ENCODE measurements at places on chromosomes 11 and 22.

GRCh38 chr22:31104869-31105268 is 2.5 kb downstream of the SELENOM start:
- no peak for DNase-seq

- no peak for DNase-seq
Measured at GRCh38 chr11:64218628-64219353, 7.2 kb downstream of the TRPT1 start.

DNA sequence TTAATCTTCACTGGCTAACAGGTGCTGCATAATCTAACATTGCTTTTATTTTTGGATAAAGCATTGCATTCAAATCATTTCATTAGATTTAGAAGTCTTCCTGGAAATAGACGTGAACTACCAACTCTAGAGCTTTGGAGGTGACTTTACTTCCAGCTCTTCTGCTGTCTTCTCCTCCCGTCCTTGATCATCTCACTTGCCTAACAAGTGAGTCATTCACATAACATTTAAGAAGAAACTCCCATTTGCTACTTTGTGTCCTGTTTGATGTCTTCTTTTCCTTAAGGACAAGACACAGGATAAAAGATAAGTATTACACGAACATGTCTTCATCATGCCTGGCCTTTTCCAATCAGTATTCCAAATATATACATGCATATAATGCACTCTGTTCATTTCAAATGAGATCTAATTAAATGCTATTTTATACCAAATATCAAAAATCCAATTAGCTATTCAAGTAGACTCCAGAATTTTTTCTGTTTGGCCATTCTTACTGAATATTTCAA is 88.3 kb downstream of the BDNF start:
- DNase-seq = no peak

DNA sequence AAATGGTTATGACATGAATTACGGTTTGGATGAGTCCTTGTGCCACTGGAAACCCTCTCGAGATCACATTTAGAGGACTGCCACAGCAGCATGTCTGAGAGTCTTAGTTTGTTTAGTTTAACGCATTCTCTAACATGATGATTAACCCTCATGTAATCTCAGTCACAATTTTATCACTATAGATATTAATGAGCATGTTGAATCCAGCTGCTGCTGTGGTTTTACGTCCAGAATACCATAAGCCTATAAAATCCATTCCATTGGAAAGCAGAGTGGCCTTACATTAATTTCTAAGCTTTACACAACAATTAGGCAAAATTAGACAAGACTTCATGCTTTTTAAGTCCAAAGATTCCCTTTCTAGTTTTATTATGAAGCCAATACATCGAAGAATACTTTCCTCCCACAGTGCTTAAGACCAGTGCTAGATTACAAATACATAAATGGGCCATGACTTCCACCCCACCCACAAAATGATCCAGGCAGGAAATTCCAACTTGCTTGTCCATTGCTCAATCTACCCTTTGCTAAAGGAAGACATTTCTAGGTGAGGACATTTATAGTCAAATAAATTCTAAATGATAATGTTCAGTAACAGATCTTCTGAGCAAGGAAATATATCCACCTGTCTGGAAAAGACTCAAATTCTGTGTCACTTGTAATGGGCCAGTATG is 3.5 kb upstream of the ELMOD1 start:
- DNase-seq = no peak

DNA sequence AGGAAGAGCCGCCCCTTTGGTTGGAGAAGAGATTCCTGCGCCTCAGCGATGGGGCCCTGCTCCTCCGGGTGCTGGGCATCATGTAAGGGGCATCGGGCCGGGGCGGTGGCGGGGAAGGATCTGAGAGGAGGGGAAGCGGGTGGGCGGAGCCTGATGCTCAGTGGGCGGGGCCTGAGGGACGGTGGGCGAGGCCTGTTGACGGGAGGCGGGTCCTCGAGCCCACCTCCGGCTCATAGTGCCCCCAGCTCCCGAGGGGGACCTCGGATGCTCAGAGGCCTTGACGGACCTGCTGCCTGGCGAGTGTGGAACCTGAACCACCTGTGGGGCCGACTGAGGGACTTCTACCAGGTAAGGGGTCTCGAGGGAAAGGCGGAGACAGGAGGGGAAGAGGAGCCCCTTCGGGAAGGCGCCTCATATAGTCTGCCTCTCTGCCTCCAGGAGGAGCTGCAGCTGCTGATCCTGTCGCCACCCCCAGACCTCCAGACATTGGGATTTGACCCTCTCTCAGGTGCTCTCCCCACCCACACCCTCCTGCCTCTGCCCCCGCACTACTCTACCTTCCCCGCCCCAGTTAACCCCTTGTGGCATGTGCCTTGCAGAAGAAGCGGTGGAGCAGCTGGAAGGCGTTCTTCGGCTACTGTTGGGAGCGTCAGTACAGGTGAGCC is 799 bp downstream of the CCDC88B start:
- no peak for DNase-seq

- no peak for DNase-seq
Measured at GRCh38 chr22:27756212-27756660, 45.3 kb downstream of the MN1 start.

GRCh38 chr11:122096272-122097112 is 19.5 kb downstream of the BLID start:
- DNase-seq = no peak

DNA sequence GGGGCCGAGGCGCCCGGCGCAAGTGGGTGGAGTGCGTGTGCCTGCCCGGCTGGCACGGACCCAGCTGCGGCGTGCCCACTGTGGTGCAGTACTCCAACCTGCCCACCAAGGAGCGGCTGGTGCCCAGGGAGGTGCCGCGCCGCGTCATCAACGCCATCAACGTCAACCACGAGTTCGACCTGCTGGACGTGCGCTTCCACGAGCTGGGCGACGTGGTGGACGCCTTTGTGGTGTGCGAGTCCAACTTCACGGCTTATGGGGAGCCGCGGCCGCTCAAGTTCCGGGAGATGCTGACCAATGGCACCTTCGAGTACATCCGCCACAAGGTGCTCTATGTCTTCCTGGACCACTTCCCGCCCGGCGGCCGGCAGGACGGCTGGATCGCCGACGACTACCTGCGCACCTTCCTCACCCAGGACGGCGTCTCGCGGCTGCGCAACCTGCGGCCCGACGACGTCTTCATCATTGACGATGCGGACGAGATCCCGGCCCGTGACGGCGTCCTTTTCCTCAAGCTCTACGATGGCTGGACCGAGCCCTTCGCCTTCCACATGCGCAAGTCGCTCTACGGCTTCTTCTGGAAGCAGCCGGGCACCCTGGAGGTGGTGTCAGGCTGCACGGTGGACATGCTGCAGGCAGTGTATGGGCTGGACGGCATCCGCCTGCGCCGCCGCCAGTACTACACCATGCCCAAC is 14.1 kb upstream of the MIEF1 start:
- DNase-seq = no peak

DNA sequence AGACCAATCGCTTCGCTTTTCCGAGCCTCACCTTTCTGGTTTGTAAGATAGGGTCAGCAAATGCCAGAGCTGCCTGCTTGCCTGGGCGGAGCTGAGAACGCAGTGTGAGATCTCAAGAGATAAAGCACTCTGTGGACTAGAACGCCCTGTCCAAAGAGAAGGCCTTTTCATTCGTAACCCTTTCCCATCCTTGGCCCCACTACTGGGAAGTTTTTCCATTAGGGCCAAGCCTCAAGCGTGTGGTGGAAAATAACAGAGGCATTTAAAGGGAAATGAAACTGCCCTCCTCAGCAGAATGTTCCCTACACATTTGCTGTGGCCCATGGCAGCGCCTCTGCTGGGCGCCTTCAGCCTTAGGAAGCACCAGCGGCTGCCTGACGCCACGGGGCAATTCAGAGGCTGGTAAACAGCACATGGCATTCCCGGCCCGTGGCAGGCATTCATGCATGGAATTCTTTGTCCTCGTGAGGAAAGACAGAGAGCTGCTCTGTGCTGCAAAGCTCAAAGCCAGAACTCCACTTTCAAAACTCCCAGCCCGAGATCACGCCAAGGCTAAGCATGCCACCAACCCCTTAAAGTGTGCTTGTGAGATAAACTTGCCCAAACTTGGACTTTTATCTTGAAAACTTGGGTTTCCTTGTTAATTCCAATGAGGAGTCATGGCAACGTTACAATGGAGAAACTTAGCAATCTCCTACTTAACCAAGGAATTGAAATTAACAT is 38.1 kb downstream of the AHNAK start:
- peak; percentile 91 for DNase-seq

GRCh38 chr11:77400271-77400670 is 73.6 kb downstream of the PAK1 start:
- DNase-seq = no peak

DNA sequence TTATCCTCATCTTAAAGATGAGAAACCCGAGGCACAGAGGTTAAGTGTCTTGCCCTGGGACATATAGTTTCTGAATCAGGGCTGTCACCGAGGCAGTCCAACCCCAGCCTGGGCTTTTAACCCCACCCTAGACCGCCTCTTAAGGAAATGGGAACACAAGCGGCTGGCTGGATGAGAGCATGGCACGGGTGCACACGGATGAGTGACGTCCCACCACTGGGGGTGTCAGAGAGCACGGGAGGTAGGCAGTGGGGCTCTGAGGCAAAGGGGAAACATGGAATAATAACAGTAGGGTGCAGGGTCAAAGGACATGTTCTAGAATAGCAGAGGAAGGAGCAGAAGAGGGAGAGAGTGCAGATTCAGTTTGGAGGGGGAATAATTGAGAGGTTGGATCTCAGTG is 22.3 kb downstream of the PPFIBP2 start:
- no peak for DNase-seq

DNA sequence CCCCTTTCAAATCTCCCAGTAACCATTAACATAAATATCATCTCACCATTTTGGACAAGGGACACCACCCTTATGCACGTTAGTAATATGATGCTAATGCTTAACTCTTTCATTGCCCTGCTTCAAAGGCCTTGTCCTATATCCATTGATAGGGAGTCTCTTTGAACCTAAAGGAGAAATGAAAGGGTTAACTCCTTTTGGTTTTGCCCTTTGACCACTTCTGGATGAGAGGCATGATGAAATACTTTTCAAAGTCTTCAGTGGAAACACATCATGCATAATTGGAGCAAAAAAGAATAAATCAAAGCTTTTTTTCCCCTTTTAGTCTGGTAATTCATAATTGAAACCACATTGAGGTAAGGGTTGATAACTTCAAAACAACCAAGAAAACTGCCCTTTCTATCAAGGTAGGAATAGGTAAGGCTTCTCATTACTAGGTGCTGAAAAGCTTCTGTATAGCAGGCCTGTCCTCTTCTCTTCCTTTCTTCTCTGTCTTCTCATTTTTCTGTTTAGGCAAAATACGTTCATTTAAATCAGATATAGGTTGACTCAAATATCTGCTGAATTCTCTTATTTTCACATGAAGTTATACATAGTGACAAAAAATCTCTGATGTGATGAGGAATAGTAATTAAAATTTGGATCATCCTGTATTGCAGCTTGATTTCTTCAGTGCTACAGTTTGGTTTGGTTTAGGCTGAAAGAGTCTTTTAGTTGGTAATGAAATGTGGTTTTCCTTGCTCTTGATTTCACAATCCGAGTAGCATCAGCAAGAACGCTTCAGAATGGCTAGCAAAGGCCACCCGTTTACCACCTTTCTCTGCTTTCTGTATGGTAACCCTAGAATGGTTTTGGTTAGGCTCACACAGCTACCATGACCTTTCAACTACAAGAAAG is 94.8 kb downstream of the EXT2 start:
- DNase-seq = no peak

GRCh38 chr22:28246397-28246796 is 327.3 kb upstream of the PITPNB start:
- no peak for DNase-seq

DNA sequence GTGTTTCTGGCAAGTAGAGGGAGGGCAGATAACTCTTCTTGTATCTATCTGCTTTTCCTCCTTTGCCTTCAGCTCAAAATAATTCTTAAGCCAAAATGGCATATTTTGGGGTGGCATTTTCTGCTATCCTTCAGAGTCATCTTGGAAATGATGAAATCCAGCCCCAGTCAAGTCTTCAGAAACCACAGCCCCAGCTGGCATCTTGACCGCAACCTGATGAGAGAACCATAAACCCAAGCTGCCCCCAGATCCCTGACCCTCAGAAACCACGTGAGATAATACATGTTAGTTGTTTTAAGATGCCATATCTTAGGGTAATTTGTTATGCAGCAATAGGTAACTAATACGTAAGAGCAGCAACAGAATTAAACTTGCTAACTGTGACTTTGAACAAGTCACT is 15.1 kb upstream of the PAMR1 start:
- no peak for DNase-seq

DNA sequence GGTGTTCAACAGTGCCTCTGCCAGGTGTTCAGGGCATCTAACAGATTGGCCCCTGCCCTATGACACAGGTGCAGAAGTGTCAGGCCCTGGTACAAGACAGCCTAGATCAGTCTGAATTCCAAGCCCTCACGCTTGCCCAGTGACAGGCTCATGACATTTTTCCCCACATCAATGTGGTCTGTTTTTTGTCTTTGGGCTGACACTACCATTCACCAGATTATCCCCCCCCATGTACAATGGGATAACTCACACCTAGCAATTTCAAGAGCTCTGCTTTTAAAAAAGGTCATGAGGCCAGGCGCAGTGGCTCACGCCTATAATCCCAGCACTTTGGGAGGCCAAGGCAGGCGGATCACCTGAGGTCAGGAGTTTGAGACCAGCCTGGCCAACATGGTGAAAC is 155.5 kb upstream of the PITPNB start:
- DNase-seq = no peak

Data from NCI-H526 treated with DMSO at 0.1 percent for 48 hours (cell line).